Temporal lobe (tissue), 4 donors: ENCODE measurements at places on chromosomes 4 and X. TPM values are rescaled to one million over a fixed set of nuclear protein-coding genes. Genes with fewer than 3 reads are reported as not detected.

The FGFBP2 gene
- total RNA-seq: not detected

The MAGEB16 gene
- total RNA-seq: not detected

The MAGEB5 gene
- total RNA-seq: not detected

The PRRG1 gene
- 5.4 TPM for total RNA-seq

The MAGEA4 gene
- not detected for total RNA-seq
